ENCODE measurements at places on chromosomes 12 and 14.
A peak's percentile ranks its signal among the peaks of the same experiment; 100 is the strongest.

DNA sequence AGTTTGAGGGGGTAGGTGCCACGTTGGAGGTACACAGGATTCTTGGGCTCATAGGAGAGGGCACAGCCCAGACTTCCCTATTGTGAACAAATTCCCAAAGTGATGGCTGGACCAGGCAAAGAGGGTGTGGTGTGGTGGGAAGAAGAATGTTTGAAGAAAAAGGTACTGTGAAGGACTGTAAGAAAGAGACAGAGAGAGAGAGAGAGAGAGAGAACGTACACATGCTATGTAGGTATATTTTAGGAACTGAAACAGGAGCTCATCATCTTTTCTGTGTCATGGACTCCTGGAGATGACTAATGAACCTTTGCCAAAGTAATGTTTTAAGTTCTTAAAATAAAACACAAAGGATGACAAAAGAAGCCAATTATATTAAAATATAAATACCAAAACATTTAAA lies 24.5 kb downstream of the SLC17A8 start:
- no peak for DNase-seq

- peak; percentile 87 for DNase-seq
These were observed at the start of gene NEUROD4 for GRCh38 chr12:55019784-55020183. Gene NEUROD4 (plus strand): TSS chr12:55019974. CDS start chr12:55026440, 6,466 bp downstream.

DNA sequence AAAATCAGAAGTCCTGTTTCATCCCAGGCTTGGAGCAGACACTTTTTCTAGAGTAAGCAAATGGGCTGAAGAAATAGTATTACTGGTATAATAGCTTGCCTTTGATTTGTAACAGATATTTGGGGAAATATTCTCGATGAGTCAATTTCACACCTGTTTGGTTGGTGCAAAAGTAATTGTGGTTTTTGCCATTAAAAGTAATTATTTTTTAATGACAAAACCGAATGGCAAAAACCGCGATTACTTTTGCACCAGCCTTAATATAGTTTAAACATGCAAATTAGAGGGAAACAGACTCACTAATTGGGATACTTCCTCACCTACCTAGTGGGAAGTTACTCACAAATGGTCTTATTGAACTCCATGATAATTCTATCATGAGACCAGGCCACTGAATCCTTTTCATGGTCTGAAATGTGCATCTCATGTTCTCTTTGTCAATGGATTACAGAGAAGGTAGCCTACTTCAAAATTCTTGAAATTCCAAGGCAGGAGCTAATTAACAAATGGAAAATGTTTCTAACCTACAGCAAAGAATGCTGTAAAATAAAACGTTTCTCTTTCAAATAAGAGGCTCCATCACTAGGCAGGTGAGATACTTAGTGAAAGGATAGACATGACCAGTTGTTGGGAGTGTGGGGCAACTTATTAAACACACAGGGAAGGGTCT lies 391.3 kb downstream of the EMP1 start:
- DNase-seq = no peak

DNA sequence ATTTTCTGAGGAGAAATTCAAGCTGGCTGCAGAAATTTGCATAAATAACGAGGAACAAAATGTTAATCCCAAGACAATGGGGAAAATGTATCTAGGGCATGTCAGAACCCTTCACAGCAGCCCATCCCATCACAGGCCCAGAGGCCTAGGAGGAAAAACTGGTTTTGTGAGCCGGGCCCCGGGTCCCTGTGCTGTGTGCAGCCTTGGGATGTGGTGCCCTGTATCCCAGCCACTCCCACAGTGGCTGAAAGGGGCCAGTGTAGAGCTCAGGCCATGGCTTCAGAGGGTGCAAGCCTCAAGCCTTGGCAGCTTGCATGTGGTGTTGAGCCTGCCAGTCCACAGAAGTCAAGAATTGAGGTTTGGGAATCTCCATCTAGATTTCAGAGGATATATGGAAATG lies 57.7 kb downstream of the NPAS3 start:
- no peak for DNase-seq

DNA sequence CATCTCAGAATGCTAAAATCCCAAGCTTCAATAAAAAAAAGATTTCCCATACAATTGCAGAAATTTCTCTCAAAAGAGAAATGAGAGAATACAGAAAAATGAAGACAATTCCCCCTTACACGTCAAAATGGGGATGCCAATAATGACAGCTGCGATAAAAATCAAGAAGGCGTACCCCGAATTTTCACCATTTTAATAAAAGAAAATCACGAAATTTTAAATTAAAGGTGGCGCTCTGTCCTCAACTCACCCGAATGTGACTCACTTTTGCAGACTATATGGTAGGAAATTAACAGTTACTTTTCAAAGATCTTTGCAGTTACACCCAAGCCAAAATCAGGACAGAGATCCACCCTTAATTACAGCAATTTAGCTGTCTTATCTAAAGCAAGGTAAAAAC lies 2.1 kb downstream of the ATP2B1 start:
- no peak for DNase-seq

DNA sequence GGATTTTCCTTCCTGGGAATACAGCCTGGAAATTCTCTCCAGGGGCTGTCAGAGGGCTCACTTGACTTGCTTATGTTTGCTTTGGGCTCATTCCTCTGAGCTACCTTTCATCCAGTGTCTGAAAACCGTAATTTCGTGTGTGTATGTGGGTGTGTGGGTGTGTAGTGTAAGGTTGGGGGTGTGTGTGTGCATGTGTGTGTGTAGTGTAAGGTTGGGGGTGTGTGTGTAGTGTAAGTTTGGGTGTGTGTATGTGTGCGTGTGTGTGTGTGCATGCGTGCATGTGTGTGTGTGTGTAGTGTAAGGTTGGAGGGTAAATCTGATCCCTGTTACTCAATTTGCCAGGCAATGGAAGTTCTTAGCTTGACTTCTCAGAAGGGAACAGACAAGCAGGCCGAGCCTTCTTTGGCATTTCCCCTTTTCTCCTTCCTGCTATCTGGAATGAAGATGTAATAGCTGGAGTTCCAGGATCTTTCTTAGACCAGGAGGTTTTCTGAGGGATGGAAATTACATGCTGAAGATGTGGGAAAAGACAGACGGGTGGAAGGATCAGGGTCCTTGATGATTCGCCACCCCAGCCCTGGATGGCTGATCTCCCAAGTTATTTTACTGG lies 15.5 kb upstream of the BEGAIN start:
- DNase-seq = no peak
